NCI-H1092 treated with DMSO at 0.1 percent for 48 hours (cell line): ENCODE measurements at places on chromosomes 13 and 19.

DNA sequence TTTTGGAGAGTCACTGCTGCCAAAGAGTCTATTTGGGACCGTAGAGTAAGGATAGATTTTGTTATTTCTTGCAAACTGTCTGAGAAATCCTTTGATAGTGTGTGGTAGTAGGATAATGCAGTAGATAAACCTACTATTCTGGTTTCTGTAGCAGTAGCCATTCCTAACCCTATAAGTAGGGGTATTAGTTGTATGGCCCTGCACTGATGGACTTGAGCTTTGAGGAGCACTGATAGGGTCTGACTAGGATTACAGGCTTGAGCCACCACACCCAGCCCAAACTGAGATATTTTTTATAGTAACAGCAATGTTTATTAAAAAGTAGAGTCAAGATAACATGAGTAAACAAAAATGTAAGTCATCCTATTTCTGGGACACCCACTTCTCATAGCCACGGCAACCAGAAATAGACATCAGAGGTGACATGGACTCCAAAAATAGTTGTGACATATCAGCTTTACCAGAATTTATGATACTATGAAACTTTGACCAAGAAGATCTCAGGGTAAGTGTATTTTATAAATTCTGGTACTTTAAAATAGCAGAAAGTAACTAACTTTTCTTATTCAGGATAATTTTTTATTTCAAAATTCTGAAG, 479.1 kb downstream of the SUCLA2 start:
- DNase-seq = no peak

GRCh38 chr13:30808600-30808999, 73.3 kb downstream of the ALOX5AP start:
- DNase-seq = no peak

GRCh38 chr19:54425382-54425723, 10.1 kb downstream of the TTYH1 start:
- no peak for DNase-seq

- peak; percentile 1 for DNase-seq
Observed at GRCh38 chr19:43699506-43700394, 16.1 kb upstream of the IRGC start.

- DNase-seq = no peak
Observed at GRCh38 chr13:100790405-100790804, 115.8 kb upstream of the TMTC4 start.

- DNase-seq = no peak
Observed at GRCh38 chr13:84672616-84673015, 790.3 kb upstream of the SLITRK1 start.

GRCh38 chr19:42421101-42421500, 6.1 kb downstream of the LIPE start:
- no peak for DNase-seq

- DNase-seq = no peak
Observed at GRCh38 chr19:30969591-30969990, 379.6 kb downstream of the TSHZ3 start.

GRCh38 chr19:10661946-10662345, 7.8 kb downstream of the ILF3 start:
- no peak for DNase-seq

DNA sequence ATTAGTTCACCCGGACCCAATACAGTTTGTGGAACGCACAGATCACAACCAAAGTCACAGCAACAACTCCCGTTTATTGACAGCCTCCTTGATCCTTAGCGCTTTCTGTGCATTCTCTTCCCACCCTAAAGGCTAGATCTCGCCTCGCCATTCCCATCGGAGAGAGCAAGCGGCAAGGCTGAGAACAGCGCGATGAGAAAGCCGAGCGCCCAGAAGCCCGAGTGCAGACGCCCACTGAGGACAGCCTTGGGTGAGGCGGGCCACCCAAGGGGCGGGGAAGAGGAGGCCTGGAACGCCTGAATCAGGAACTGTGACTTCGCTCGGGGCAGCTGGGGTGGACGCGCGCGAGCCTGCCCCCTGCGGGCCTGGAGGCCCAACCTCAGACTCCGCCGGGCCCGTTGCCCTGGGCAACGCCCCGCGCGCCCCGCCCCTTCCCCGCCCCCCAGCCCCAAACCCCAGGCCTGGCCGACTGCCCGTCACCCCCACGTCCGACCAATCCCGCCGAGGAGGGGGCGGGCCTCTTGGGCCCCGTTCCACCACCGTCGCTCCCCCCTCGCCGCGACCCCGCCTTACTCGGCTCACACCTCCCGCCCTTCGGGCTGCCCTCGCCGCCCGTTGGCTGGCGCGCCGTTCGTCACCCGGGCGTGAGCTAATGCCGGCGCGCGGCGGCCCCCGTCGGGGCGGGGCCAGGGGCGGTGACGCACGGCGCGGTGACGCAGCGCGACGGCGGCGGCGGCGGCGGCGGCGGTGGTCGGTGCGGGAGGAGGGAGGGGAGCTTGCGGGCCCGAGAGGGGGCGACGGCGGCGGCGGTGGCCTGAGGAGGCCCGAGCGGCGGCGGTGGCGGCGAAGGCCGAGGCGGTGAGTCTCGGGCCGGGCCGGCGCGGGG, at the start of gene SAMD4B:
Gene SAMD4B, plus strand, starts transcription at position 703 of the 886 bp plus-strand sequence. CDS start 14,473 bp downstream, outside the sequence.
- peak; percentile 92 for DNase-seq

DNA sequence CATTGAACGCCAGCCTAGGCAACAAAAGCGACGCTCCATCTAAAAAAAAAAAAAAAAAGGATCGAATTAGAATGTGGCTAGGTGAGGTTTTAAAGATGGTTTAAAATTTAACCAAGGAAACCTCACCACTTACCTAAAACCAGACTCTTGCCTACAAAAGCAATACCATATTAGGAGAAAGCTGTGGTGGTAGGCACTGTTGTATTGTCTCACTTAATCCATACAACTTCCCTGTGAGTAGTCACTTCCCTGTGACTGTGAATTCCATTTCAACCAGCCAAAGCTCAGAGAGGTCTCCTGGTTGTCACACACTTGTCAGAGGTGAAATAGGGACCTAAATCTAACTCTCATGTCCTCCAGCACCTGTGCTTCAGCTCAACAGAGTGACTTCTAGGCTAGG, 15.4 kb downstream of the SHISA2 start:
- DNase-seq = no peak

- DNase-seq = no peak
Observed at GRCh38 chr13:45240143-45240542, 39.3 kb upstream of the KCTD4 start.

DNA sequence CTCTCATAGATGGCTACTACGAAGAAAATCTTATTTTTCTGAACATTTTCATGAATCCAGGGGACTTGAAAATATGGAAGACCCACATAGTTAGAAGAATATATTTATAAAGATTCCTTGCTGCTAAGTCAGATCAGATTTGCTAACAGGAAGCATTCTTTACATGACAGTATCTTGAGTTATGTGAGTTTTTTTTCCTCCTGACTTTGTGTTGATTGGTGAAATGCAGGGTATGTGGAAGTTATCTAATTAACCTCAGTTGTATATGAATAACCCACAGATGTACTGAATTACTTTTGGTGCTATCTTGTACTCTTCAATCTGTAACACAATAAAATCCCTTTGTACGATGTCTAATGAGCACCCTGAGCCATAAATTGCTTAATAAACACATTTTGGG, 53.8 kb downstream of the ESD start:
- DNase-seq = no peak

GRCh38 chr19:30802424-30803013, 430.3 kb downstream of the ZNF536 start:
- DNase-seq = no peak

GRCh38 chr19:50418176-50419021, at the start of gene SPIB:
SPIB (plus strand) TSS chr19:50418938; CDS start chr19:50418963, 25 bp downstream.
- DNase-seq = no peak

DNA sequence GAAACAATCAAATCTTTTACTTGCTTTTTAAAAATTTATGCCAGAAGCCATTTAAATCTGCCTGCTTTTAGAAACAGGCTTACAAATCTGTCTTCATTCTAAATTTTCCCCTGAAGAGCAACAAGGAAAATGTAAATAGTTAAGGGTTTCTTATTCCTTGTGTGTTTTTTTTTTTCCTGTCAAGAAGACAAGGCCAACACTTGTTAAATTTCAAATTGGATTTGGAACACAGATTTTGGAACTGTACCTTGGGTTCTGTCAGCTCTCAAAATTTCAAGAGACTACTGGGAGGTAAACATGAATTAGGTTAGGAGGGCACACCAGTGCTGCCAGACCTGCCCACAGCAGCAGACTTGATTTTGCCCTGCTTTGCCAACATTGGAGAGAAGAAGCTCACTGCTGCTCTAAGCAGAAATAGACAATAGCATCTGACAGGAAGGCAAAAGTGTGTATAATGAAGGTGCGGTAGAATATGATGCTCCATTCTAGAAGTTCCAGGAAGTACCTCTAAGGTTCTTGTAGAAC, 121.7 kb downstream of the NHLRC3 start:
- DNase-seq = peak; percentile 11

DNA sequence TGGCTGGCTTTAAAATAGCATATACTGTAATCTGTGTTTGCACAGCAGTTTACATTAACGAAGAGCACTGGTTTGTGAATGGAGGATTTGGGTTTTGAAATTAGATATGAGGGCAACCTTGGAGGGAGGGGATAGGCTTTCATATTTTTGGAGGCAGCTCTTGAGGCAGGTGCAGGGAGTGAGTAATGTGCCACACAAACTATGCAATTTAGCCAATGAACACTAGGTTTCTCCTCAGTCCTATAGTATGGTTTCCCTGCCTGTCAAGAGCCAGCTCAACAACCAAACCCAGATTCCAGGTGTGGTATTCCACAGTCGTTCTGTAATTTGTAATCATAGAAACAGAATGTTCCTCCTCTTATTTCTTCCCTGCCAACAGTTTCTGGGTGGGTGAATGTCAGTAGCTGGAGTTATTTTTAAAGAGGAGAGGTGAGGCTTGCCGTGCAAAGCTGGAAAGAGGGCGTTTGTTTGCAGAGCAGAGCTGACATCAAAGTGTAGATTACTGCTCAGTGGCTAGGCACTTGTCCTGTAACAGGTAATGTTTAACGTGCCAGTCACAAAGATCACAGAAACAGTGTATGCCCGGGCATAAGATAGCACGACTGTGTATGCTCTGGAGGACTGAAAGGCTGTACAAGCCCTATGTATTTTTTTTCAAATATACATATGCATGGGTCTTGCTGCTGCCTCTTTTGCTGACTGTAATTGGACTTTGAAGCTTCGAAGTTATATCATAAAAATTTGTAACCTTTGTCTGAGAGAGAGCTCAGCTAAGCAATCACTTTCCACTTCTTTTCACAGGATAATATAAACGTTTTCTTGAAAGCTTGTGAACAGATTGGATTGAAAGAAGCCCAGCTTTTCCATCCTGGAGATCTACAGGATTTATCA, 124.2 kb downstream of the LMO7 start:
- DNase-seq = peak; percentile 84

DNA sequence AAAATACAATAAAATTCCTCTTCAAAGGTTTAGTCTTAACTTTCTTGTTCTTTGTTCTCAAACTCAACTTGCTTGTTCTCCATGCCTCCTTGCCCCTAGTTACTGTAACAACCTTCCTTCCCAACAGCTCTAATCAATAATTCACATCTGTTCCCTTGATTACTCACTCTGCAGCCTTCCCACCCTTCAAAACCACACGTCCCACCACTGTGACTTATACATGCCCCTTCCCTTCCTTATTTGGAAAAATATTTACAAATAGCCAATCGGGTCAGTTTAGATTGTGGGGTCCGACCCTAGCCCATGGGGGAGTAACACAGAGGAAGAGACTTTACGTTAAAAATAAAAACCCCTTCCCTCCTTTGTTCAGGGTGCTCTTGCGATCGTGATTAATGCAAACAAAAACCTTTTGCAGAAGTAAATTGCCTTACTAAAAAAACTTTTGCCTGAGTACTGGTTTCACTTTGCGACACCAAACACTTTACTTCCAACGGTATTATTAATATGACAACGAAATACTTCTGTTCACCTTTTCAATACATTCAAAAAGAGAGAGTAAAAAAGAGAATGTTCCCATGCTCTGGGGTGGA, 512 bp upstream of the ZNF93 start:
- peak; percentile 62 for DNase-seq

- no peak for DNase-seq
Observed at GRCh38 chr19:34832581-34833112, 59.6 kb upstream of the ZNF599 start.

DNA sequence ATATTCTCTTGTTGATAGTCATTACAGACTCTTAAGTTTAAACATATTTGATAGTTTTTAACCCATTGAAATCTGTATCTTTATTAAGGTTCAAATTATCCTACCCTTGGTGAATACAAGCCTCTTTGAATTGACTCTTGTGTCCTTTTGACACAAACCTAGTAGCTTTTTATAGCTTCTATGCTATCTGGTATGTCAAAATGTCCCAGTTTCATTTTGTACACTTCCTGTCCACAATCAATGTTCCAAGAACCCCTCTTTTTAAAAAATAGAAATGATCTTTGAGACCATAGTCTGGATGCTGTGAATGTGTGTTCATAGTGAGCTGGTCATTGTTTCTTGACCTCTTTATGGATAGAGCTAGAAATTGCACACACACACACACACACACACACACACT, 39.2 kb upstream of the FGF14 start:
- DNase-seq = no peak

DNA sequence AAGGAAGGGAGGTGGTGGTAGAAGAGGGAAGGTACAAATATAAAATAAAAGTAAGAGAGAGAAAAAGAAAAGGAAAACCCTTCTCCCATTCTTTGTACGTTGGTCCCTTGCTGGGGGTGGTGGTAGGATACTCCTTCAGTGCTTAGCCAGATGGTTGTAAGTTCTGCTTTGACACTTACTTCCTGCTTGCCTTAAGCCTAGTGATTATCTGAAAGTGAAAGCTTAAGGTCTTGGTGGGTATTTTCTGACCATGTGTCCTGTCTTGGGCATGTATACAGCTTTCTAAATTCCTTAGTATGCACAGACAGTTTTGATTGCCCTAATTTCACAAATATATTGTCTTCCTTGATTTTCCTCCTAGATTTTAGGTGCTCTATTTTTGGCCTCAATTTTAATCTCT, 314.8 kb downstream of the PCDH17 start:
- DNase-seq = no peak

GRCh38 chr13:51251480-51251879, 29.3 kb downstream of the FAM124A start:
- DNase-seq = no peak

GRCh38 chr19:55536366-55536765, 567 bp downstream of the SBK2 start:
- no peak for DNase-seq

DNA sequence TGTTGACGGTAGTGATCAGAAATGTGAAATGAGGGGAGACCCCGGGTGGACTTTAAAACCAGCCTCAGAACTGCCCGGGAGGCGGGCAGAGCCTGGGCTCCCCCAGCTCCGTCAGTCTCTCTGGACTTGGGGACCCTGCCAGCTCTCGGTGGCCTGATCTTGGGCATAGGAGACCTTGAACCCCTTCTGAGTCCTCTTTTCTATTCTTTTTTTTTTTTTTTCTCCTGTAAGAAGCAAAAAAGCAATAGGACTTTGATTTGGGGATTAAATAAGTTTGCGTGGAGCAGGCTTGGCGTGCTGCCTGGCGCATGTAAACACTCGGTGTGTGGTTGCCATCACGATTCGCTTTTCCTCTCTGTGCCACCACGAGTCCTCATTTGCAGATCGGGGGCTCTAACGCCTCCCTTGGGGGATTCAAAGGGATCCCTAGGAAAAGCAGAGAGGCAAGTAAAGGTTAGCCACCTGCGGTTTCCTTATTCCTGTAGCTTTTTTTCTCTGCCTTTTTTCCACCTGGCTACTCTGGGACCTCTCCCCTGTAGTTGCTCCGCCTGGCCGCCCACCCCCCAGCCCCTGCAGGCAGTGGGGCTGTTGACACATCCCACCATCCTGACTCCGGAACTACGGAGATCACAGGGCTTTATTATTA, 1.3 kb downstream of the SAFB start:
- DNase-seq = peak; percentile 21
